NCI-H524 treated with DMSO at 0.1 percent for 48 hours (cell line): ENCODE measurements at places on chromosomes 1 and 21.

DNA sequence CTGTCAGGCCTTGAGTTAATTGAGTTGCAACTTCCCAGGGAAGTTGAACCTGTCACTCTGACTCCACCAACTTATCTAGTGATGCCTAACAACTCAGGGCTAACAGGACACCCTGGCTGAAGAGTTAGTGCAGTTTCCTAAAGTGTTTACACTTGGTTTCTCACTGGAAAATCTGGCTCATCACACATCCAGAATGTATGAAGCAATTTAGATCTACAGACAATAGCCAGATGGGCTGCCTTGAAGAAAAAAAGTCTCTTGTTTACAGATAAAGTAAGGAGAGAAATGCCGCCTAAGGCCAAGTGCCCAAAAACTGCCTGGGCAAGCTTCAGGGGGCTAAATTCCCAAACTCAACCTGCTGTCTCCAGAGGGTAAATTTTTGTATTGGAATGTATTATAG, 446.3 kb upstream of the NCAM2 start:
- DNase-seq: no peak

- no peak for DNase-seq
These were observed 6.4 kb downstream of the AVPR1B start for GRCh38 chr1:206110820-206111219.

DNA sequence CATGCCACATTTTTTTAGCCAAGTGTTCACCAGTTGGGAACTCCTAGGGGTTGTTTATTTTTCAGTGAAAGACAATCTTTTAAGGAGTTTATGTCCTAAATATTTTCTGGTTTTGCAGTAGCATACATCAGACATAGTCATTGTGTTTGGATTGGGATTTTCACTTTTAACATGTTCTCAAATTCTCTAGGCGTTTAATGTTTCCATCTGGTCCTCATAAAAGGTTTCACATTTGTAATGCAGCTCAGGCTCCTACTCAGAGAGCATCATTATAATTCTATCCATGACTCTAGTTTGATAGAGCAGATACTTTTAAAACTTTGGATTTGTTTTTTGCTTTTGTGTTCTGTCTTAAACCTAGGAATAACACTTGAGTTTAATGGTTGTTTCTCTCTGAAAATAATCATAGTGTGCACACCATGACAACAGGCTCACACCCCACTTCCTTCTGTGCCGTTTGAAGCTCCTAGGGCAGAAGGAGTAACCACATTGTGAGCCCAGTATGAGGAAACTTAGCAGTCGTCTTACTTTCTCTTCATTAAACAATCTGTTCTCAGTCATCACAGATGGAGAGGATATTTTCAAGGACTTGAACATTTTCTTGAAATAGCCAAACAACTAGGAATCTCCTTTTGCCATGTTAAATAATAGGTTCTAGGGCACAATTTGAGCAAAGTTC, 219.6 kb downstream of the PDE4B start:
- DNase-seq: no peak

- DNase-seq: no peak
These were observed 48.9 kb downstream of the AGPAT3 start for GRCh38 chr21:43913928-43914327.

DNA sequence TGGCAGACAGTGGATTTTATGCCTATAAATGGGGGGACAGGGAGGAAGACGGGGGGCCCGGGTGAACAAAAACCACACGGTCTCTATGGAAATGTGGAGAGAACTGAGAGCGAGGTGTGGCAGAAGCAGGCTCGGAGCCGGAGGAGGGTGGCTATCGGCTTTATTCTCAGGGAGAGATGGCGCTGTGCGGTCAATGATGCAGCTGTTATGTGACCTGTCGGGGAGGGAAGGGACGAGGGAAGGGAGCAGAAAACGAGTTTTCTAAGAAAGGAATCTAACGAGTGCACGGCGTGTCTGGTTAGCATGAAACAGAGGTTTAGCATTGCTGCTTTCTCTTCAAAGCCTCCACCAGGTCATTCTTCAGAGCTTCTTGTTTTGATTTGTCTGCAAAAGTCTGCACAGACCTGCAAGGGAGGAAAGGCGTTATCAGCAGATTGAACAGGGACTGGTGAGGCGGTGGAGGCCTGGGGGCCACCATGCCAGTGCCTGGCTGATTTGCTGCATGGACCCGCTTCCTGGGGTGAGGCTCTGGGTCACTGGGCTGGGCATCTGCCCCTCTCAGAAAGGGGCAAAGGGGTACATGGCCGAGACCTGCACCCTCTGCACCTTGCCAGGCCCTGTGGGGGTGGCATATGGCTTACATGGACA, 27.2 kb downstream of the SLC66A1 start:
- no peak for DNase-seq

DNA sequence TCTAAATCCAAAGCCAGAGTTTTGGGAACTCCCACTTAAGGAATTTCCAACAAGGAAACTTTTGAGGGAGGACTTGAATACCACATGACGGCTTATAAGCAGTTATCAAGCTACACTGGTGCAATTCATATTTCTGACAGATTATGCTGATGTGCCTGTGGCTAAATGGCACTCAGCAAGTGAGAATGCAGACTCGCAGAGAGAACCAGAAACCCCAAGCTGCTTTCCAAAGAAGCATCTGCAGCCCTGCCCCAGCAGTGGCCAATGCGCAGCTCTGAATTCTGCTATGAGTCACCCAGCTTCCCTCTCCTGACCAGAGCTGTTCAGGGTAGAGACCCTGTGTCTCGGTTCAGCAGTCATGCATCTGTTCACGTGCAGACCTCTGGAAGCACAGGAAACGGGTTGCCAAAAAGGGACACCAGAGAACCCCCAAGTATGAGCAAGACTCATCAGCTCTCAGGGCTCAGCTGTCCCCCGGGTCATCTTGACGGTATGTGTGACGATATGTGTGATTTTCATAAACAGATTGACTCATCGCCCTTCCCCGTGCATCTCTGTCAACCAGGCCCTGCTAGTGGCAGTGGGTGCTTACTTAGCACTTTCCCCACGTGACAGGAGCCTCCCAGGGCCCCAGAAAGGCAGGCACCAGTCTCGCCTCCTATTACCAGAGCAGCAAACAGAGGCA, 76.3 kb downstream of the ITPKB start:
- peak; percentile 21 for DNase-seq

DNA sequence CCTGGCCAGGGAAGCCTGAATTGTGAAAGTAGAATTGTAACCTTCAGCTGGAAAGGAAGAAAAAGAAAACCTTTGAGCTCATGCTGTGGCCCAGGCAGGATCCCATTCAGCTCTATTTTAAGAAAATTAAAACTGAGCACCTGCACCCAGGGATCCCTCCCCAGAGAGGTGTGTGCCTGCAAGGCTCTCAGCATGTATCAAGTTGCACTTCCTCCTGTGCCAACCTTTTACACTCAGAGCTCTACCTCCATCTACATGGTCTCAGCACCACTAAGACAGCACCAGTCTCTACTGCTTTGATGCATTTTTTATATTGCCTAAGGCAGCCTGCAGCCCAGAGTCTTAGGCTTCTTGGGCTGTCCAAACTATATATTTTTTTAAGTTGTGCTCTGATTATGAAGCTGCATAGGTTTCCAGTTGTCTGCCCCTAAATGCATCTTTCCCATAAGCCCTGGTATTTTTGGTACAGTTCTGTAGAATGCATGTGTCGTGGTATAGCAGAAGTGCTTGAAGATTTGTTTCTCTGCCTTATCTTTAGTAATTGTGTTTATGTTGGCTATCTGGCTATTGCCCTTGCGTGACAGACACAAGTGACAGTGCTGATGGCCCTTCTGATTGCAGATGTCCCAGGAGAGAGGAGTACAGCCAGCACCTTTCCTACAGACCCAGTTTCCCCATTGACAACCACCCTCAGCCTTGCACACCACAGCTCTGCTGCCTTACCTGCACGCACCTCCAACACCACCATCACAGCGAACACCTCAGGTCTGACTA, 63.1 kb downstream of the PTPRC start:
- DNase-seq: no peak

- no peak for DNase-seq
These were observed 21.3 kb upstream of the CEP85 start for GRCh38 chr1:26212726-26213125.

GRCh38 chr1:230139741-230140140, 72.7 kb downstream of the GALNT2 start:
- no peak for DNase-seq

GRCh38 chr1:228781161-228781808, 46.0 kb downstream of the RHOU start:
- peak; percentile 87 for DNase-seq
